ENCODE measurements at places on chromosomes 7 and 10. TPM values are rescaled to one million over a fixed set of nuclear protein-coding genes. Genes with fewer than 3 reads are reported as not detected.

CXCL12 gene
- 16.2 TPM for total RNA-seq

C10orf67 gene
- total RNA-seq = 0.11 TPM

RNF148 gene
- total RNA-seq = 0.66 TPM

SLC13A1 gene
- not detected for total RNA-seq

TRPV5 gene
- total RNA-seq = not detected

PRR15 gene
- total RNA-seq = 0.22 TPM

C1QL3 gene
- not detected for total RNA-seq

HOXA10 gene
- 12.6 TPM for total RNA-seq

CNPY1 gene
- total RNA-seq = not detected

SAMD9L gene
- 15.4 TPM for total RNA-seq

HTRA1 gene
- total RNA-seq = 44.5 TPM

SCIN gene
- under 0.01 TPM for total RNA-seq

PTPRZ1 gene
- 0.89 TPM for total RNA-seq

TCAF2 gene
- 1.9 TPM for total RNA-seq

LRMDA gene
- total RNA-seq = 0.55 TPM

Data from uterine smooth muscle cell (primary cell).